NCI-H82 (cell line): ENCODE measurements at places on chromosomes 7 and 10.

DNA sequence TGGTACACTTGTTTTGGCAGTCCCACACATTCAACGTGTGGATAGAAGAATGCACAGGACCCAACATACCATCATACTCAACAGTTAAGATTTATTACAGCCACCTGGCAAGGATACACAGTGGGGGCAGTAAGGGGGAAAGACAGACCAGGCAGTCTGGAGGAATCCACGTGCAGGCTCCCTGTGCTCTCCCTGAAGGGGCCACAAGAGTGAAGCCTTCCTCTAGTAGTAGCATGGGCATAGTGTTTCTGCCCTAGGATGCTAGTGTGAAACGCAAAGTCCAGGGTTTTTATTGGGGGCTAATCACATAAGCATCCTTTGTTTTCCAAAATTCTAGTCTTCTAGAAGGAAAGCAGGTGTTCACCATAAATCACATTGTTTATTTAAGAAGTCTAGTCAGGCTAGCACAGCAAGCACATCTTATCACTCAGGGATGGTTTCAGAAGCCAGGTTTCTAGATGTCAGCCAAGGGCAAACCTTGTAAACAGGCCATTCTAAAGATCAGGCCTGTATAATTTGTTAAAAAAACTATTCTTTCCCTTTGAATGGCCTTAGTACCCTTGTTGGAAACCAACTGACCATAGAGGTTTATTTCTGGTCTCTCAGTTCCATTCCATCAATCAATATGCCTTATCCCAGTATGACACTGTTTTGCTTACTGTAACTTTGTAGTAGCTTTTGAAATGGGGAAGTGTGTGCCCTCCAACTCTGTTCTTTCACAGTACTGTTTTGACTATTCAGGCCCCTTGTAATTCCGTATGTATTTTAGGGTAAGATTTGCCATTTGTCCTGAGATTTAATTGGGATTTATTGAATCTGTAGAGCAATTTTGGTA lies 12.4 kb upstream of the TFAM start:
- no peak for DNase-seq

DNA sequence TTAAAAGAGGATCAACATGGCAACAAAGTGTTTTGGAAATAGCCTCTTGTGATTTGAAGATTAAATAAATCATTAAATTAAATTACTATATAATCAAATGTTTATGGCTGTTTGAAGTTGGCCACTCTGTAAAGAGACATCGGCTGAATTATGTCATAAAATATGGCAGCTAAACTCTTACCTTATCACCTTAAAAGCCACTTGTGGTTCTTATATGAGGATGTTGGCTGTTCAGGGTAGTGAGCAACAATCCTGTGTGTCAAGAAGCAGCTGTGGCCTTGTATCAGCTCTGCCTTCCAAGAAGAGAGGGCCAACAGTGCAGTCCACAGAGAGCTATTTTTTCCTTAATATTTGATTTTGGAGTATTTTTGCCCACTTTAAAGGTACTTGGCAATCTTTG lies 113.4 kb upstream of the CDK6 start:
- DNase-seq, result no peak

- no peak for DNase-seq
Measured at GRCh38 chr10:36324831-36325230, 682.7 kb upstream of the FZD8 start.

GRCh38 chr7:81155654-81156373 lies 237.0 kb upstream of the SEMA3C start:
- DNase-seq, result no peak

DNA sequence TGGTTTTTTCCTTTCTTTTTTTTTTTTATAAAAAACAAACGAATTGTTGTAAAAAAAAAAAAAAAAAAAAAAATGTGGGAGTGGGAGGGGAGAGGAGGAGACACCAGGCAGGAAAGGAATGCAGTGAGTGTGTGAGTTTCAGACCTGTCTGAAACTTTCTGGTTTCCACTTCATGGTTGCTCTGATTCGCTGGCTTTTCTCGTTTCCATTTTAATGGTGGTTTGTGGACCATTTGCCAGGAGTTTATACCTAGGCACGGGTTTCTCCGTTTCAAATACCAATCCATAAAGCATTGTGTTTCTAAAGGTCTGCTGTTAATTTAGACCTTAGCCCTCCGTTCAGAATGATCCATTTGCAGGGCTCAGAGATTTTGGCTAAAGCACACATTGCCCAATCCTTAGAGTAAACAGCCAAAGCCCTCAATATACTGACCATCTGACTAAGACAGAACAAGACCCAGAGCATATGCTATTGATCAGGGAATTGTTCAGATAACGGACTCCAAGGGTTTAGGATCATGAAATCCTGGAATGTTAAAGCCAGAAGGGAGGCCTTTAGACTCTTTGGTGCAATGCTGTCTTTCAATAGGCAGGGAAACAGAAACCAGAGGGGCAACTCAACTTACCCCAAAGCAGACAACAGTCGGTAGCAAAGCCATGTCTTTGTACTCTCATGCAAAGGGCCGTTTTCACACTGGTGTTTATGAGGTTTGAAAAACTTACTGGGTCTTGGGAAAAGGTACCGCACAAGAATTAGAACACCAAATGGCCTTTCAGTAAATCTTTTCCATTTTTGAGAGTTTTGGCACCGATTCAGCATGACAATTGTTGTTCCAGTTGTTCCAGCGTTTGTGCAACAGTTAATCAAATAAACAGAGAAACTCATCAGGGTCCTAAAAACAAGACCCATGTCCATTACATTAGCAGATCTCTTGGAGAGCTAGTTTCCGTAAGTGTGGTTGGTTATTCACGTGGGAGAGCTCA lies 94.3 kb upstream of the AGBL3 start:
- DNase-seq, result peak; percentile 53

DNA sequence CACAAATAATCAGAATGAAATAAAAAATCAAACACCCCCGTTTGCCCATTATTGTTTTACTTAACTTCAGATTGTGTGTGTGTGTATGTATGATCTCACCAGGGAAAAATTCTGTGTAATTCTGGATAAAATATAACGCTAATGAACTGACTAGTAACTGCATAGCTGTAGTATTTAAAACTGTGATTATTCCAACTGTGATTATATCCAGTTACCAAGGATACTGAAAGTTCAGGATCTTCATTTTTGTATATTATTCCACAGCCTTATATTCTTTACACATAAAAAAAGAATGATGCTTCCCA lies 2.9 kb downstream of the TWIST1 start:
- DNase-seq, result no peak

- no peak for DNase-seq
Measured at GRCh38 chr10:125707541-125708468, 11.7 kb upstream of the EDRF1 start.

DNA sequence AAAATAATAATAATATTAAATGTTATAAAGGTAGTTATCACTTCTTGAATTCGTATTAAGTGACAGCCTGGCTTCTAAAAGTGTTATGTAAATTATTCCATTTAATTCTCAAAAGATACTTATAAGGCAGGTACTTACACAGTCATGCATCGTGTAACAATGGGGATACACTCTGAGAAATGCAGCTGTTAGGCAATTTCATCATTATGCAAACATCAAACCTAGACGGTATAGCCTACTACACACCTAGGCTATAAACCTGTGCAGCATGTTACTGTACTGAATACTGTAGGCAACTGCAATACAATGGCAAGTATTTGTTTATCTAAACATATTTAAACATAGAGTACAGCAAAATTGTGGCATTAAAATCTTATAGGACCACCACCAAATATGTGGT lies 1.5 kb downstream of the IFIT1 start:
- DNase-seq, result no peak

DNA sequence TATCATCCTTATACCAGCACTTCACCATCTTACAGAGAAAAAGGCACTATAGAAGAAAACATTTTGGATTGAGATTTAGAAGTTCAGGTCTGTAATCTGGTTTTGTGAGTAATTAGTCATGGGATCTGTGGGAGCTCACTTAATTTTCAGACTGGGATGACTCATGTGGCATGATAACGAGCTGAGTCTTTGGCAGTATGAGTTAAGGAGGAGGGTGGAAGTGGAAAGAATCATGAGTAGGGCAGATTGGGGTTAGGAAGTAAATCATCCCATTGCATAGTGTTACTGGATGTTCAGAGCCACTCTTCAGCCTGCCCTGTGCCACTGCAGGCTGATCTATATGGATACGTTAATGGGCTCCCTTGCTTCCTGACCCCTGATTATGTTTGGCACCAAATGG lies 64.9 kb downstream of the ZNF92 start:
- DNase-seq, result no peak

GRCh38 chr10:127027786-127028185 lies 122.6 kb downstream of the DOCK1 start:
- no peak for DNase-seq

DNA sequence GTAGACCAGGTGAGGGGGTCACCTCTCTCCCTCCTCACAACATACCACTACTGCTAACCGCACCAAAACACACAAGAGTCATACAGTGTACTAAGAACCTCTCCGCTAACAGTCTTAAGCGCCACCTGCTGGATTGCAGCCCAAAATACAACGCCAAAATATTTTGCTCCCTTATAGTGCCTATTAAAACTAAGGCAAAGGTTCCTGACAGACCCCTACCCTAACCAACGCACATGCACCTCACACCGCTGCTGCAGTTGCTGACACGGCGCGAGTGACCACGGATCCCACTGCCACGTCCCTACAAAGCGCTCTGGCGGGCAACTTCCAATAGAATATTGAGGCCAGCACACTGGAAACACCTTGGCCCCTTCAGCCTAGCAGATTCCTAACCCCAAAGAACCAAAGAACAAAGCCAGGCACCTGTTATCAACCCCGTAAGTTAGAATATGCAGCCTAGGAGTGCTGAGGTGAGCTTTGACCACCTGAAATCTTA lies 563.6 kb upstream of the SEMA3D start:
- peak; percentile 77 for DNase-seq

DNA sequence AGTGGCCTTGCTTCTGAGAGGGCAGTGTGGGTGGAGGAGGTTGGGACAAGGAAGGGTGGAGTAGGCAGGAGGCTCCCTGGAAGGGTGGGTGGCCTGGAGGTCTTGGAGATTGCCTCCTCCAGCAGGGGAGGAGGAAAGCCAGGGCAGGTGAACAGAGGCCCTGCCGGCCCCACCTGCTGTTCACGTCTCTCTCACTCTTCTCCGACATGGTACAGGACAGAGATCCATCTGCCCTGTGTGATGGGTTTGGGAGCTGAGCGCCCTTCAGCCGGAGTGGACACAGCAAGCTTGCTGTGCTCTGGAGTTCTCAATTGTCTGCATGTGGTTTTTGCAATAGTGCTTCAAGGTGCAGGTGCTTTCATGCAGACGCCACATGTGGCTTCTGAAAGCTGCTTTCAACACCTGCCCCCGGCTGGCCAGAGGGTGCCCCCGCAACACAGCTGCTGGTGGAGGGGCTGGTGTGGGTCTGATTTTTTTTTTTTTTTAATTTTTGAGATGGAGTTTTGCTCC lies 82.8 kb upstream of the GNA12 start:
- DNase-seq, result no peak

DNA sequence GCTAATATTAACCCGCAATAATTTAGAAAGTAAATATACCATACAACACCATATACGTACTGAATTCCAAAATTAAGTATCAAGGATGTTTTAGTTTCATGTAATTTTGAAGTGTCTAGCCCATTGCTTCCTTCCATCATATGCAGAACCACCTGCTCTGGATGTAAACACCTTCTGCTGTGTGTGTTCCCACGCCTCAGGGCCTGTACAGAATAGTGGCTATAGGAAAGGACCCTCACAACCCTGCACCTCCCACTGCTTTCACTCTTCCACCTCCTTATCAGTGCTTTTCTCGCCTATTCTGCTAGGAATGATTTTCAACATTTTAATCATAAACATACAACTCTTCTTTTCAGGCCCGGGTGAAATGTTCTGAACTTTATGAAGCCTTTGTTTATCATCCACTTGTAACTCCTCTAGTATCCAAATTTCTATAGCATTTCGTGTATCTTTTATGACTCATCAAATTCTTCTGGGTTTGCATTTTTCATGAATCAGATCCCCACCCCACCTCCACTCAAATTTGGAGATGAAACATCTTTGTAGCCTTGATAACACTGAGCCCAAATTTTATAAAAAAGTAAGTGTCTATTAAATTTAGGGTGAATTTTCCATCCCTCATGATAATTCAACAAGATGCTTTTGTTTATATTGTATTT lies 1106.8 kb upstream of the C7orf33 start:
- peak; percentile 58 for DNase-seq

DNA sequence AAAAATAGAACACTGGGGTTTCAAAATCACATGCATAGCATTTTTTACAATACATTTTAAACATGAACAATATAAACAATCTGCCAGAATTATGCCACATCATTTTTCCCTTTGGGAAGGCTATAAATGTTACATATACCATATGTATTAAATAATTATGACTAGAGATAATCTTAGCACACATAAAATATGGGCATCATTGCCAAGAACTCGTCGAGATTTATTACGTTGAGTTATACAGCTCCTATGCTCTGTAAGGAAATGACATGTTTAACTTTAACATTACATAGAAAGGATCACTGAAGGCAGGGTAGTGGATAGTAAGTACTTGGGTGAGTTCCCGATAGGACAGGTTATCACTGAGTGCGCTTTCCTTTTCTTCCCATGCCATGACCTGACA lies 267.8 kb downstream of the PARD3 start:
- no peak for DNase-seq

- no peak for DNase-seq
Measured at GRCh38 chr10:132371641-132372081, 25.3 kb upstream of the PWWP2B start.

- no peak for DNase-seq
Measured at GRCh38 chr7:101740981-101741725, 76.3 kb upstream of the CUX1 start.

GRCh38 chr7:29331163-29331562 lies 136.6 kb downstream of the CHN2 start:
- DNase-seq, result peak; percentile 25

- DNase-seq, result no peak
Measured at GRCh38 chr7:13933536-13933935, 55.9 kb downstream of the ETV1 start.

DNA sequence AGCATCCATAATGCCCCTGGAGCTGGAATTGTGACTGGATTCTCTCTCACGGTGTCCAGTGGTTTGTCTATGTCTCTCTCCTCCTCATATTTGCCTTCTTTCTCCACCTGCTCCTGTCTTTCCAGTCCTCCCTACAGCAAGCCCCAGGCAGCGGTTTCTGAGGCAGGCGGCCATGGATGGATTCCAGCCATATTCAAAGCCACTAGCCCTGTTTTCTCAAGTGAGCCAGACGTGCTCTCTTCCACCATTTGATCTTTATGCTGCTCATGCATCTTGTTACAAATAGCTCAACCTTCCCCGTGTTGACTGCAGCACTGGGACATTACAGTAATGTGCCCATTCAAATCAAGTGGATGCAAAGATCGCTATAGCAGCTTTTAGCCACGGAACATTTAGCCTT lies 387.2 kb upstream of the PODXL start:
- no peak for DNase-seq

DNA sequence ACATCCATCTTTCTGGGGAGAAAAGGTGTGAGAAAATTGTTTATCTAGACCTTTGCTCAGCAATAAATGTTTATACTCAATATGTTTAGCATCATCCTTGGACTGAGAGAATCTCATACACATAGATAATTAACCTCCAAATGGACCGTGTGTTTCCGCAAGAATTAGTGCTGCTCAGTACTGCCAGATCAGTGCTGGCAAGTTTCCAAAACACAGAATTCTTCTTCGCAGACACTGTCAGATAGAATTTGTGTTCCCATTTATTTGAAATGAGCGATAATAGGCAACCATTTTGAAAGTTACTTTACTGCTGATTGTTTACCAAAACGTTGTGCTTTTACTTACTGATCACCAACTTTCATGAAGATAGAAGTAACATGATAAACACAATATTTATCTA lies 33.7 kb downstream of the STAMBPL1 start:
- DNase-seq, result peak; percentile 81

GRCh38 chr10:125816548-125816947 lies 6.5 kb downstream of the UROS start:
- DNase-seq, result no peak

- DNase-seq, result peak; percentile 78
Measured at GRCh38 chr7:29825775-29826529, 19.6 kb downstream of the WIPF3 start.
